KG1 (cell line): ENCODE measurements at places on chromosomes 1 and 21.

- no peak for DNase-seq
Measured at GRCh38 chr21:42862774-42863503, 16.4 kb downstream of the WDR4 start.

GRCh38 chr1:201740086-201740541 is 88.8 kb upstream of the IPO9 start:
- DNase-seq: no peak

DNA sequence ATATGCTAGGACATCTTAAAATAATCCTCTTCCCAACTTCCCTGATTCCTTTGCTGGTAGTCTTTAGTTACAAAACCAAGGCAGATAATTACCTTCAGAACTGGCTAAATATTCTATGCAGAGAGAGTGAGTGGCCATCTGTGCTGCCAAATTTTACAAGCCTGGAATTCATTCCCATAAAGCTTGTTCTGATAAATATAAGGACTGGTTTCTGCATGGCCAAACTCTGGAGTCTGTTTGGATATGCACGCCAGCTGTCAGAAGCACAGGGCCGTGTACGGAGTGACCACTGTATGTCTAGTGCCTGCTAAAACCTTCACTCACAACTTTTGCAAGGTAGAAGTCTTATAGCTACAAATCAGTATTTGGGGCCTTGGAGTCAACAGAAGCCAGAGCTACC is 66.5 kb upstream of the RAVER2 start:
- DNase-seq: no peak

- DNase-seq: no peak
Measured at GRCh38 chr1:193555662-193556441, 369.4 kb upstream of the B3GALT2 start.

DNA sequence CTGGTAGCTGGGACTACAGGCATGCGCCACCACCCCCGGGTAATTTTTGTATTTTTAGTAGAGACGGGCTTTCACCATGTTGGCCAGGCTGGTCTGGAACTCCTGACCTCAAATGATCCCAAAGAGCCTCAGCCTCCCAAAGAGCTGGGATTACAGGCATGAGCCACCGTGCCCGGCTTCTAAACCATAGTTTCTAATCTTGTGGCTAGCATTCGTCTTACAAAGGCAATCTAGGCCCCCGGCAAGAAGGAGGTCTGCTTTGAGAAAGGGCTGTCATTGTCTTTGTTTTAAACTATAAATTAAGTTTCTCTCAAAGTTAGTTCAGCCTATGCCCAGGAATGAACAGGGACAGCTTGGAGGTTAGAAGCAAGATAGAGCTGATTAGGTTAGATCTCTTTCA is 10.3 kb upstream of the L1TD1 start:
- no peak for DNase-seq

DNA sequence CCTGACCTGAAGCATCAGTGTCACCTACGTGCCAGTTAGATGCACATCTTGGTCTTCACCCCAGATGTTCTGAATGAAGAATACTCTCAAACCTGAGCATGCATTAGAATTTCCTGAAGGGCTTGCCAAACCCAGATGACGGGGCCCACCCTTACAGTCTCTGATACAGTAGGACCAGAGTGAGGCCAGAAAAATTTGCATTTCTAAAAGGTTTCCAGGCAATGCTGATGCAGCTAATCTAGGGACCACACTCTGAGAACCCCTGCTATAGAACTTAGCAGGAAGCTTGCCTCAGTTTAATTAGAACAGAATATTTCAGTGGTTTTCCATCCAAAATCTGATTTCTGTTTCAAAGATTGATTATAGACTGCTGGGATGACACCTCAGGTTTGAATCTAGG is 9.9 kb upstream of the CTBS start:
- DNase-seq: no peak

- DNase-seq: no peak
Measured at GRCh38 chr1:45629035-45629434, 5.2 kb upstream of the CCDC17 start.

DNA sequence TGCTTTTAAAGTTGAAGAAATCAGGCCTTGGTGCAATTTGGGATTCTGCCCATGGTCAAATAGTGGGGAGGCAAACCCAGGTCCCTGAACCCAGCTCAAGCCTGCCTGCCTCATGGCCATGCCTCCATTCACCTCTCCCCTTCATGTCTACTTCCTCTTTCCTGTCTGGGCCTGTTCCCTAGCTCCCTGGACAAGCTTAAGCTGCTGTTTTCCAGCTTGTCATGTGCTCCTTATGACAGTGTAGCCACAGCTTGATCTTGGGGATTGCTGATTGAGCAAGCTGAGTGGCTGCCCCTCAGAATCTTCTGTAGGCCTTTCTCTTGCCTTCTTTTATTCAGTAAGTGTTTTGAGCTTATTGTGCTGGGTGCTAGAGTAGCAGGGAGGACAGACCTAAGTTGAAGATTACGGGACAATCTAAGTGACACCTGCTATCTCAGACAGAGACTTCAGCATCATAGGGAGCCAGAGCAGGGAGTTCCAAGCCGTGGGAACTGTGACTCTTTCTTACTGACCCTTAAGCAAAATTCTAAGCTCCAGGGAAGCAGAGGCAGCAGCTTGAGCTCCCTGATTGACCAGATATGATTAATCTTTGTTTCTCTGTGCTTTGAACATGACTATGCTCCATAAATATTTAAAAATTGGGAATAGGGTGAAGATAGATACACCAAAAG is 520 bp upstream of the MR1 start:
- peak; percentile 72 for DNase-seq

DNA sequence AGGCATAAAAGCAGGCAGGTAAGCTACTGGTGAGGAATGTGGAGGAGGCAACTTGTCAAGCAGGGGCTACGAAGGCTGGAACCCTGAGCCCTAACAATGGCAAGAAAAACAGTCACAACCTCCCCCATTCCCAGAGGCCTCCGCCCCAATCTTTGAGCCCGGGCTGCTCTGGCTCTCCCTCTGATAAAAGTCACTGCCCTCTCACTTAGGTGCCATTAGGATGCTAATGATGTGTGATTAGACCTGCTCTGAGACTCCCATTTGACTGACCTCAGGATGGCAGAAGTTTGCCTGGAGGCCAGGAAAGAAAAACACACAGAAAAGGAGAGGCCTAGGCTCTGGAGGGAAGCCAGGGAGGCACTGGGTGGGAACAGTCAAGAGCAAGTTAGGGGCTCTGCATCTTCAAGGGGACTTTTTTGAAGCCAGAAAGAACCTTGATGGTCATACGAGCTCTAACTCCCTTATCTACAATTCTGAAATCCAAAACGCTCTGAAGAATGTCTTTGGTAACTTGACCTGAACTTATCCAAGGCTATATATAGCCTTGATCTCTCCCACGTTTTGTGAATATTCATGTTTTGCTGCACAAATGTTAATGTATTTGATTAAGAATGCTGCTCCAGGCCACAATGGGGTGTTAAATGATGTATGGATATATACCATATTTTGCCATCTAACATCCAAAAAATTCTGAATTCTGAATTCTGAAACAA is 98.9 kb downstream of the TRABD2B start:
- DNase-seq: no peak

DNA sequence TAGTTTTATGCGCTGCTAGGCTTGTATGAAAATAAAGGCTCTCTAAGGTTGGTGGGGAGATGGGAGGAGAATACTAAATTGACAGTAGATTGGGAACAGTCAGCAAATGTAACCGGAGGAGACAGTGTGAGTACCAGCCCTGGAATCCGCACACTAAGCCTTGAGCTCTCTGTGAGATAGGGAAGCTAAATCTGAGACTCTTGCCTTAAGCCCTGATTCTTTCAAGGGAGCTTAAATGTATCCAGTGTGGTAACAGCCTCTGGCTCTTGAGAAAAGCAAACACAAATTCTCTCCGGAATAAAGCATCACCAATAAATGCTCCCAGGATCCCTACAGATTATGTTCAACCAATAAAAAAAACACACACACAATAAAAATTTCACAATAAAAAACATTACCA is 33.0 kb upstream of the PDPN start:
- no peak for DNase-seq

- DNase-seq: no peak
Measured at GRCh38 chr1:23123528-23123927, 45.1 kb downstream of the LUZP1 start.

DNA sequence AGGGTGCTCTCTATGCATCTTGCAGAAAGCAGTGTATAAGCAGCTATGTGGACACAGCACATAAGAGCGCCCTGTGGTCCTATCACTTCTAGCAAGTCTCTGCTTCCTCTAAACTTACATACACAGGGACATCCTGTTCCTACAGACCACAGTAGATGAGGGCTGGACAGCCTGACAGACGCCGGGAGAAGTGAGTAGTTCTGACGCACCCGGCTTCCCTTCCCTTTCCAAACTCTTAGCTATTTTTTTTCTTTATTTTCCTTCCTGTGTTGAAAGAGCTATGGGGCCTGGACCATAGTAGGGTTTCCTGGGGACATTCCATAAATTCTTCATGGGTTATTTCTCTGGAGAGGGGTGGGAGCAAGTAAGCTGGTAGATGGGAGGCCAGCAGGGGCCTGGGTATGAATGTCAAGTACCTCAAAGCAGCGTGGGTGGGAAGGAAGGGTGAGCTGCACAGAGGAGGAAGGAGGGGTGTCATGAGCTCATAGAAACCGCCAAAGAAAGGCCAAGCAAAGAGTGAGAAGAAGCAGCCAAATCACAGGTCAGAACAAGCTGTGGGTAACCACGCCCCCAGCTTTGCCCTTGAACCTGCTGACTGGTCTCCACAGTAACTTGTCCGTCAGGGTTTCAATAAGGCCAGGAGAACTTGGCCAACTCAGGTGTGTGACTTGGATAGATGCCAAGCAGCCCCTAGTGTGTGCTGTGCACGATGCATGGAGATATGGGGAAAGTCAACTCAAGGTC is 36.6 kb downstream of the PLXNA2 start:
- DNase-seq: no peak

DNA sequence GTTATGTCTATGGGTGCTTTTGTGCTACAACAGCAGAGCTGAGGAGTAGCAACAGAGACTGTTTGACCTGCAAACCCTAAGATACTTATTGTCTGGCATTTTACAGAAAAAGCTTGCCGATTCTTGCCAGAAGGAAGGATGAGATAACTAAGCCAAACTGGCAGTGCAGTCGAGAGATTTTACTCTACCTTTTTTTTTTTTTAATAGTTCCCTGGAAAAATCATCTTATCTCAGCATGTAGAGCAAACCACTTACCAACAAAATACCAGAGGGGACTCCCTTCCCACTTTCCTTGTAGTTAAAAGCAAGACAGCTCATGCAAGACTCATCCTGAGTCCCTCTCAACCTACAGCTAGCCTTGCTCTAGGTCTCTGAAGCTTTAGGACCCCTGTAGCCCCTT is 132.9 kb downstream of the SYT2 start:
- no peak for DNase-seq

- DNase-seq: no peak
Measured at GRCh38 chr1:173865468-173866164, 2.2 kb downstream of the GAS5 start.

DNA sequence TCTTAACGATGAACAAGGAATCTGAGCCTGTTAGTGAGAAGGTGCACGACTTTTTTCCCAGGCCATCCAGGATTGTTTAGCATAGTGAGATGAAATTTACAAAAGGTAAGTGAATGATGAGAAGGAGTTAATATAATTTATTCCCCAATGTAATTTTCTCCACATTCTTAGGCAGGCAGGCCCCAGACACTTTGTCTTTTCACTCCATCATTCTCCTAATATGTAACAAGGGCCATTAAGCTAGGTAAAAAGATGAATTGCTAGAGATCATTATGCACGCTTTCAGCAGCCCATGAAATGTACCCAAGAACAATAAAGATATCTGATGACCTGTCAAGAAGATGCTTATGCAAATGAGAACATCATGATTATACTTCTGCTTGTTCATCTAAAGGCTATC is 24.1 kb downstream of the NIBAN1 start:
- DNase-seq: no peak
